ENCODE measurements at places on chromosomes 1 and 21.
A peak's percentile ranks its signal among the peaks of the same experiment; 100 is the strongest.

GRCh38 chr1:184049836-184050468 lies 1.6 kb upstream of the TSEN15 start:
- no peak for DNase-seq

DNA sequence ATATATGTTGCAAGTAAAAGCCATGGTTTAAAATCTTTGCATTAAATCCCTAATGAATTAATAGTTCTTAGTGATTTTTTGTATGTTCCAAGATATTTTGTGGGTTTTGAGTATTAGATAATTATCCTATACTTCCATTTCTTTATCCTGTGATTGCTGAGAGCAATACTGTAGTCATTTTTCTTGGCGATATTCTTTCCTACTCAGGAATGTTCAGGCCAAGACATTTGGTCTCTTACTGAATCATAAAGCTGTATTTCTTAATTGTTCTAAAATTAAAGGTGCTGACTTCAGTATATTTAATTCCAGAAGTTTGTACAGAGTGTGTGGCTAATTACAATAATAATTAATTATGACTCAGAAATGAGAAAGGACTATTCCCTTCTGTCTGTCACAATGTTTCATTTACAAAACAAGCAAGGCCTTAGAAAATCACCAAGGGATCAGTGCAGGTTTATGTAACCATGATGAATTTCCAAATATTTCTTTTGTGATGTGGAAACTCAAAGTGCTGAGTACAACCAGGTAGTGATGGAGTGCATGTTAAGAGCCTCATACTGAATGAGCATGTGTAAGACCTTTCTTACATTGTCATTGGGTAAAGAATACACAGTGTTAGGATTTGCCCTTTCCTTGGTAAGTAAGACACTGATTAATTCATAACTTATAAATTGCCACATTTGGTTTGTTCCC lies 161.2 kb downstream of the HMCN1 start:
- DNase-seq, result no peak

GRCh38 chr1:154758346-154758745 lies 111.7 kb downstream of the KCNN3 start:
- no peak for DNase-seq

GRCh38 chr1:67564193-67564592 lies 120.8 kb upstream of the GADD45A start:
- DNase-seq, result no peak

DNA sequence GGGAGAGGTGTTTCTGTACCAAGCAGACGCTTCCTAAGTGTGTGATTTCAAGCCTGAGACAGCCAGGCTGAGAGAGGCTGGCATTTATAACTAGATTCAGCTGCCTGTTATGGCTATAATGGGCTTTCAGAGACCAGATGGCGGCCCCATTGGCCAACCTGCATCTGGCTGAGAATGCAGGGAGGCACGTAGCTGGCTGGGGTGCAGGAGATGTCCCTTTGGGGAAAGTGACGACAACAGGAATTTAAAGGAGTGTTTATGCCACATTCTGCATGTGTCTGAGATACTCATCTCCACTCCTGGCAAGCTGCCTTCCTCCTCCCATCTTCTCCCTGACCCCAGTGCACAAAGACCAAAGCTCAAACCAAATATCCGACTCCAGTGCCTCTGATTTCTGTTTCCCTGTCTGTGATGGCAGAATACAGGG lies 21.3 kb upstream of the CCDC190 start:
- DNase-seq, result no peak

DNA sequence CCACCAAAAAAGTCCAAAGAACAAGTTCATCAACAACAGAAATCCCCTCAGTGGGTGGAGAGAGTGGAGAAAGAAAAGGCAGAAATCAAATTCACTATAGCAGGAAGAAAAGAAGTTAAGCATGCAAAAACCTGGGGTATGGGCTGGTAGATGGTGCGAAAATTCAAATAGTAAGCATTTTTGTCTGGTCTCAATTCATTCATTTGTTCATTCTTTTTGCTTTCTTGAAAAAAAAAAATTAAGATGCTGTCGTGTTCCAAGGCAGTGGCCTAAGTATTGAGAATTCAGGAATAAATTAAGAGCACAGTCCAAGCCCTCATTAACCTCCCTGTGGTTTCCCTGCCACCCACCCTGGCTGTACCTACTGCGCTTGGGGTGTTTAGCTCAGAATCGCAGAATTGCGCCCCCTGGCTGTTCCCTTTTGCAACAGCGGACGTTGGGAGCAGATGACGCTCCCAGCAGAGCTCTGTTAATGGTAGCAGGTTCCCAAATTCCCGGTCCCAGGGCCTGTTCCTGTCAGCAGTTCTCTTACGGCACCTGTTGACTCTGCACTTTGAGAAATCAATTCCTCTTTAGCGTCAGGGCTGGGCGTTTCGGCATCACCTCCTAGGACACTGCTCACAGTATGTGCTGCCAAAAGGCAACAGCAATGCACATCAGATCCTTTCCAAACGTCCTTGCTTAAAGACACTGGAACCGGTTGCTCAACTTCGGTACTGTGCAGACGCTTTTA lies 34.0 kb upstream of the SSX2IP start:
- DNase-seq, result no peak

- no peak for DNase-seq
Measured at GRCh38 chr1:98923667-98924066, 81.0 kb downstream of the PLPPR5 start.

DNA sequence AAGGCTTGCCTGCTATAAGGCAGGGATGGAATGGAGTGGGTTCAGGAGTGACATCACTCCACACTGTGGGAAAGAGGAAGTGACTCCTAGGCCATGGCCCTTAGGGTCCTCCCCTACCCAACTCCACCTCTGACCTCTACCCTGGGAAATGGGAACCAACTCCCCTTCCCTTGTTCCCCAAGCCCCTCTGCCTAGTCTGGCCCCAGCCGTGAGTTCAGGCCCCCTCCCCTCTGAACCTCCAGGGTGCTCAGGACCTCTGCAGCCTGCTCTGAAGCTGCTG lies 3.8 kb upstream of the GUCA2A start:
- peak; percentile 58 for DNase-seq

GRCh38 chr1:221700536-221700935 lies 41.4 kb downstream of the DUSP10 start:
- no peak for DNase-seq

GRCh38 chr1:234934611-234935033 lies 194.0 kb downstream of the TOMM20 start:
- peak; percentile 99 for DNase-seq

DNA sequence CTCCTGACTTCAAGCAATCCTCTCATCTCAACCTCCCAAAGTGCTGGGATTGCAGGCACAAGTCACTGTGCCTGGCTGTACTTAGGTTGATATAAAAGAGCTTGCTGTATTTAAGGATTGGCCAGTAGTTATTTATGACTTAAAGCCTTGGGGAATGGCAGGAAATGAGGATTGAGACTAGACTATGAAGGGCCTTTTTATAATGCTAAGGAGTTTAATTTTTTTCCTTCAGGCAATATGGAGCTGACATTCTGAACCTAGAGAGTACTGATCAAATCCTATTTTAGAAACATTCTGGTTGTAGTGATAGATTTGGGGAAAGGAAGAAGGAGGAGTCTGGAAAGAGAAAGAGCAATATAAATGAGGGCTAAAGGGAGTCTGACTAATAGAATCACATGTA lies 44.7 kb downstream of the MSH4 start:
- DNase-seq, result no peak

- no peak for DNase-seq
Measured at GRCh38 chr1:84086189-84086588, 57.9 kb upstream of the PRKACB start.

- peak; percentile 74 for DNase-seq
Measured at GRCh38 chr1:212794561-212795014, 2.9 kb downstream of the TATDN3 start.

GRCh38 chr1:178091986-178092745 lies 1.7 kb upstream of the RASAL2 start:
- no peak for DNase-seq

DNA sequence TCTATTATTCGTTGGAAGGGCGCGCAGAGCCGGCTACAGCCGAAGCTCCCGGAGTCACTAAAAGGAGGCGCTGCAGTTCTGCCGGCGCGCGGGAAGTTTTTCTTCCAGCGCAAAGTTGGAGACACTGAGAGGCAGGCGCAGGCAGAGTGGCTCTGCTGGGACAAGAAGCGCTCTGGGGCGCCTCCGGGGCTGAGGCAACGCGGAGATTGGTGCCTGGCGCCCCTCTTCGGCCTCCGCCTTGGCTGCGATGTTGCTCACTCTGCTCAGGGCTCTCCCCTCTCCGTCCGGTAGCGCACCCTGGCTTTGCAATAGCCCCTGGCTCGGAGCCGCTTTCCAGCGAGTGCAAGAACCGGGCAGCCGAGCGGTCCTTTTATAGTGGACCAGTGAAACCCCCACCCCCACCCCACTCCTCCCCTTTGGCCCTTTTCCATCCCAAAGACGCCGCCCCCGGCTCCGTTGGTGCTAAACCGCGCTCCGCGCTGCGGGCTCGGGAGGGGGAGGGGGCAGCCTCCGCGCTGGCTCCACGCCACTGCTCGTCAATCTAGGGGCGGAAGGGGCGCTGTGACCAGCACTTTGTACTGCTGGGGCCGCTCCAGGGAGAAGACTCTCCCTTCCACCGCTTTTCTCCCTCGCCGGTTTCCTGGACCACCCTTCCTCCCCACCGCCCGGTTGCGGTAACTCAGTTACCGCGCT lies at the start of gene ADAMTS1:
TSS of gene ADAMTS1 (minus strand) at position 344 of the 693 bp plus-strand sequence. CDS start 455 bp downstream, outside the sequence.
- no peak for DNase-seq
